ENCODE measurements at places on chromosomes 6 and 20.

GRCh38 chr6:4496284-4496683 lies 279.9 kb upstream of the CDYL start:
- no peak for DNase-seq

- DNase-seq = no peak
These were observed 189.7 kb upstream of the JAG1 start for GRCh38 chr20:10863337-10864060.

GRCh38 chr20:59441860-59442810 lies 141.7 kb downstream of the EDN3 start:
- no peak for DNase-seq

DNA sequence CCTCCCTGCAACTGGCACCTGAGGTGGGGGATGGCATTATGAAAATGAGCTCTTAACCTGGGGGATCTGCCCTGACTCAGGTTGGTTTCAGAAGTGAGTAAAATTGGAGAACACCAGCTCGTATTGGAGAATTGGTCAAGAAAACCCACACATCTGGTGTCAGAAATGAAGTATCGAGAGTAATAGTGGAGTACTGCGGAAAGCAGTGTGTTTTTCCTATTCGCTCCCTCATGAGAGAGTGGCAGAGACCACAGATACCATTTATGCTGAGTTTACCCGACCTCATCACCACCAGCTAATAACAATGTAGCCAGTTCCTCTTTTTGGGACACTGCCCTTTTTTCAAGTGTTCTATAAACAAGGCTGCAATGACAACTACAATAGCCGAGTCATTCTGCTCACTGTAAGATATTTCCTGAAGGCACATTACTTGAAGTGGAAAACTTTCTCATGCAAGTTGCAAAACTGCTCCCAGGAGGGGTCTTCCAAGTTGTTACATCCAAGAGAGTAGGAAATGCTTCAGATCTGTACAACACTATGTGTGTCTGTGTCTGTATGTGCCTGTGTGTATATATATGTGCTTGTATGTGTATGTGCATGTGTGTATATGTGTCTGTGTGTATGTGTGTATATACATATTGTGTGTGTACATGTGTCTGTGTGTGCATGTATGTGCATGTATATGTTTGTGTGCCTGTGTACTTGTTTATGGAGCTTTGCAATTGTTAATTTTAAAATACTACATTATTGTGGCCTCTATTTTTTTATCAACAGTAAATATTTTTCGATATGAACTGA lies 106.0 kb upstream of the CST7 start:
- DNase-seq = no peak

- no peak for DNase-seq
These were observed 39.3 kb downstream of the PHACTR3 start for GRCh38 chr20:59643615-59644061.

DNA sequence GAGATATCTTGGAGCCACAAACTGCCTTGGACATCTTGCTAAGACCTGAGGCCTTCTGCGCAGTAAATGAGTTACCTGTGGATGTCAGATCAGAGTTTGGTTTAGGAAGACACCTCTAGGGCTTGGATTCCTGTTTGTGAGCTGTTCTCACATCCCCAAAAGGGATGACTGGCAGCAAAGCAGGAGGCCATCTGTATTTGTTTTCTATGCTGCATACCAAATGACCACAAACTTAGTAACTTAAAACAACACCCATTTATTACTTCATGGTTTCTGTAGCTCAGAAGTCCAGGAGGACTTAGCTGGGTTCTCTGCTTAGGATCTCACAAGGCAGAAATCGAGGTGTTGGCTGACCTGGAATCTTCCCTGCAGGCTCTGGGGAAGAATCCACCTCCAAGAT lies 116.7 kb downstream of the UNC5CL start:
- DNase-seq = no peak

DNA sequence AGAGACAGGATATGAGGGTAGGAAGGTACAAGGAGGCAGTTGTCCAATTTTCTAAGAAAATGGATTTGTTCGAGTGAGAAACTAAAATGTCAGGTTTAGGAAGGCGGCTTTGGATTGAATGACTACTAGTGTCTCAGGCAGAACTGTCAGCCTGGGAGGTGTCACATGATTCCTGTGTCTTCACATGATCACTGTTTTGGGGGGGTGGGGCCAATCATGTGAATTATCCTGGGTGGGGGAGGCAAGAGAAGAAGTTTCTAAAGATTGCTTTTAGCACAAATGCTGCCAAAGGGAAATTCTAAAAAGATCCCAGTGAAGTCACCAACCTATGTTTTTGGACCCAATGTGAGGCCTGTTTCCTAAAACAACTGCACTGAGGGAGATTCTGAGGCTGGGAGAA lies 2.3 kb downstream of the SIRPA start:
- DNase-seq = no peak

DNA sequence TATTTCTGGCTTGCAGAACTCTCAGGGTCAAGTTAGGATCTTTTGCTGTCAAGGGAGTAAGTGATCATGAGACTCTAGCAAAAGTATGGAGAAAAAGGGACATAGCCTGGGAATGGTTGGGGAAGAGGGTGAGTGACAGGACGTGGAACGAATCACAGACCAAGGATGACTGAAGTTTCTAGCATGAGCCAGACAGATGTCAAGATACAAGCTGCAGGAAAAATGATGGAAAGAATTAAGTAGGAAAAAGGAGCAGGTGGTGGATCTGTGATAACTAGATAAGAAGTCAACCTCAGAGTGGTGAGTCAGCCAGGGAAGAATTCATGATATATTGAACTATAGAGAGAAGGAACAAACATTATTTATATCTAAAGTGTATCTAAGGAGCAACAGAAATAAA lies 159.8 kb upstream of the SYNDIG1 start:
- DNase-seq = no peak

DNA sequence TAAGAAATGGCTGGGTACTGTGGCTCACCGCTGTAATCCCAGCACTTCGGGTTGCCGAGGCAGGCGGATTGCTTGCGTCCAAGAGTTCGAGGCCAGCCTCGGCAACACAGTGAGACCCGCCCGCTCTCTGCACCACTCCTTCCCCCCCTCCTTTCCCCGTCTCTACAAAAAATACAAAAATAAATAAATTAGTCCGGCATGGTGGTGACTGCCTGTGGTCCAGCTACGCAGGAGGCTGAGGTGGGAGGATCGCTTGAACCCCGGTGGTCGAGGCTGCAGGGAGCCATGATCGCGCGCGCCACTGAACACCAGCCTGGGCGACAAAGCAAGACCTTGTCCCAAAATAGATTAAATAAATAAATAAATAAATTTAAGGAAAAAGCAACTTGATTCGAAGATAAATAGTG lies 448 bp upstream of the RNF114 start:
- no peak for DNase-seq

GRCh38 chr6:130382872-130383490 lies 17.2 kb downstream of the TMEM200A start:
- DNase-seq = no peak

DNA sequence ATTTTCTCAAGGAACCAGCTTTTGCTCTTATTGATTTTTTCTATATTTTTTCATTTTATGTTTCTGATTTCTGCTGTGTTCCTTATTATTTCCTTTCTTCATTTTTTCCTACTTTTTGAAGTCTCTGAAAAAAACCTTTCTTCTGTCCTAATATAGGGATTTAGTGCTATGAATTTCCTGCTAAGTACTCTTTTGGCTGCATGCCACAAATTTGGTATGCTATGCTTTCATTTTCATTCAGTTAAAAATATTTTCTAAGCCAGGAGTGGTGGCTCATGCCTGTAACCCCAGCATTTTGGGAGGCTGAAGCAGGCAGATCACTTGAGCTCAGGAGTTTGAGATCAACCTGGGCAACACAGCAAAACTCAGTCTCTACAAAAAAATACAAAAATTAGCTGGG lies 30.6 kb downstream of the SIRPD start:
- DNase-seq = no peak

DNA sequence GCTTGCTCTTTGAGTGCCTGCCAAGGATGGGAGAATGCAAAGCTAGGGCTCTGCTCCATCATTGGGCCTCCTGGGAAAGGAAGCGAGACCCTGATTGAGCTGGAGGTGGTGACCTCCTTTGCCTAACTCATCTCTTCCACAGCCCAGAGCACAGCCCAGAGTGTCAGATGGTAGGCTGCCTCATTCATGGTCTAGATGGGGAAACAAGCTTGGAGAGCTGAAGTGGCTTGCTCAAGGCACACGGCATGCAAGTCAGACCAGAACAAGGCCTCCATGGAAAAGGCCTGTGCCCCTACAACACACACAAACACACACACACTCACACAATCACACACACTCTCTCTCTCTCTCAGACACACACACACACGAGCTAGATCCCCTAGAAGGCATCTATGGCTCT lies 17.5 kb downstream of the TGM3 start:
- no peak for DNase-seq

DNA sequence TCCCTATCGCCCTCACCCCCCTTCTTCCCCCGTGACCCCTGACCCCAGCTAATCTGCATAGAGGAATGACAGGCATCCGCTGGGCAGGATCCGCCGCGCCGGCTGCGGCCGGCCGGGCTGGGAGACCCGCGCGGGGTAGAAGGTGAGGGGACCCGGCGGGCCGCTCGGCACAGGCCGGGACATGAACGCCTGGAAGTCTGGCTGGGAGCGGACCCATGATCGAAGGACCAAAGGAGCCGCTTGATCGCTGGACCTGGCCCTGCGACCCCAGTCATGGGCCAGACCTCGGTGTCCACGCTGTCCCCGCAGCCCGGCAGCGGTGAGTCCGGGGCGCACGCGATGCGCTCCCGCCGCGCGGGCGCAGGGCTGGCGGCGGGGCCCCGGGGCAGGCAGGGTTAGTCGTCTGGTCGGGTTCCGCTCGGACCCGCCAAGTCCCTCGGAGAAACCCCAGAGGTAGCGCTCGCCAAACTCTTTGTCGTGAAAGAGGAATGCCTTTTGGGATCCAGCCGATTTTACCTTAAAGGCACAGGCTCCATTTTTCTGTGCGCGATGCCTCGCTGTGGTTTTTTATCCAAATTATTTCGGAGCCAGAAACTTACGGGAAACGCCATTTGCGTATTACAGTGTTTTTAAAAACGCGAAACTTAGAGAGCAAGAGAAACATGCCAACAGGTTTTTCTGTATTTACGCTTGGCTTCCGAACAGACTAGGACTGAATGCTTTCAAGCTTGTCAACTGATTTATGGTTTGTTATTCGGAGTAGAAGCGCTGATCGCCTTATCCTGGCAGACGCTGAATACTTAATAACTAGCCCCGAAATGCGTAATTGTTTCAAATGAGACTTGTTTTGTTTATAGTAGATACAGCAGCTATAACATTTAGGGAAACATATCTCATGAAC lies at the start of gene PHACTR2:
Gene PHACTR2 (plus strand): TSS at position 75 of the 901 bp plus-strand sequence. CDS start 199 bp downstream, at position 274.
- peak; percentile 14 for DNase-seq

- no peak for DNase-seq
These were observed 228.5 kb downstream of the DLL1 start for GRCh38 chr6:170062209-170062914.

DNA sequence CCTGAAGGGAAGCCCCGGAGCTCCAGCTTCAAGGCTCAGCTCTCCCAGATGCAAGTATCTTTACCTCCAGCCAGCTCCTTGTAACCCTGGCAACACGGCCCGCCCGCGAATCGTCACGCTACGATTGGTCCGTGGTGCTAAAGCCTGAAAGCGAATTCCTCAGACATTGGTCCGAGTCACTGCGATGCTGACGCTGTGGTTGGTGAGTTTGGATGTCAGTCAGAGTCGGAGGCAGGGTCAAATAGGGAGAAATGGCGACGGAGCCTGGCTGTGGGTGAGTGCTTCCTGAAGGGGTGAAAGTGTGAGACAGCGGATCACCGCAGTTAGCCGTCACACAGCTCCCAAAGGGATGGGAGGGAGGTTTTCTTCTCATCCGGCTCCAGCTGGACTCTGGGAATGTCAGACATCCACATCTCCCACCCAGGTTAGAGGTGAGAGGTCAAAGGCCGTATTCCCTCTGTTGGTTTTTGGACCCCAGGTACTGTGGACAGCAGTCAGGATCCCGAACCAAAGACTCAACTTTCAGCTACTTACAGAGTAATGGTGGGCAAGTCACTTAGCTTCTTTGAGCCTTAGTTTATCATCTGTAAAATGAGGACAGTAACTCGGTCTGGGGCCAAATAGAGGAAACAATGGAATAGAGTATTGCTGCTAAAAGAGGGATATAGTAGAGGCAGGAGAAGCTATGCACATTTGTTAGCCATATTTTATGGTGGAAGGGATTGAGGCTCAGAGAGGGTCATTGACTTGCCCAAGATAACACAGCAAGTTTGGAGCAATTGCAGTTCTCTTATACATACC lies at the start of gene ZSWIM1:
Gene ZSWIM1 (plus strand): TSS at position 240 of the 801 bp plus-strand sequence. CDS start 1,366 bp downstream, outside the sequence.
- DNase-seq = peak; percentile 98

GRCh38 chr20:24698706-24699206 lies 229.3 kb downstream of the SYNDIG1 start:
- DNase-seq = no peak

- no peak for DNase-seq
These were observed 50.1 kb upstream of the ARMC2 start for GRCh38 chr6:108797951-108798669.

DNA sequence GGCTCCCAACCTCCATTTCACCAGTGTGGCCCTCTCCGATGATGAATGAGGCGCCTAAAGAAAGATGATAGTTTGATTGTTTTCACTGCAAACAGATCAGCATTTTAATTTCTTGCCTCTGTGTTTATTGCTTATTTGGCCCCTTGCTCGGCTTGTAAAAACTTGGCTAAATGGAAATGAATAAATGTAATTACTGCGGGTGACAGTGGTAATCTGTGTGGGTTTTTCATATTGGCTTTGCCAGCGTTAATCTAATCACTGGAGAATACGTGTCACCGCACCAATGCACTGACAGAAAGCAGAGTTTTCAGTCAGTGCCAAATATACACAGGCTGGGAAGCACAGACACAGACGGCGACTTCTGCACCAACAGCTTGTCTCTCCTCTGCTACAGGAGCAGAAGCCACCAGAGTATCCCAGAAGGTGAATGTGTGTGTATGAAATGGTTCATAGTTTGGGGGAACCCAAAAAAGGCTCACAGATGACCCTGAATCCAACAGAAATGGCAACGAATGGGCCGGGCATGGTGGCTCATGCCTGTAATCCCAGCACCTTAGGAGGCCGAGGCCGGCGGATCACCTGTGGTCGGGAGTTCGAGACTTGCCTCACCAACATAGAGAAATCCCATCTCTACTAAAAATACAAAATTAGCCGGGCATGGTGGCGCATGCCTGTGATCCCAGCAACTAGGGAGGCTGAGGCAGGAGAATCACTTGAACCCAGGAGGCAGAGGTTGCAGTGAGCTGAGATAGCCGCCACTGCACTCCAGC lies 534.0 kb downstream of the PKHD1 start:
- no peak for DNase-seq

- DNase-seq = no peak
These were observed 78.7 kb downstream of the CEBPB start for GRCh38 chr20:50269091-50270033.

GRCh38 chr6:159654483-159655098 lies 38.5 kb downstream of the SOD2 start:
- no peak for DNase-seq

- no peak for DNase-seq
These were observed 643.8 kb downstream of the DHX35 start for GRCh38 chr20:39605908-39606307.

GRCh38 chr6:39958947-39959346 lies 24.7 kb upstream of the MOCS1 start:
- no peak for DNase-seq

GRCh38 chr20:59152559-59153354 lies 10.9 kb upstream of the ZNF831 start:
- DNase-seq = no peak
